ENCODE measurements at places on chromosomes 12 and 14.
A peak's percentile ranks its signal among the peaks of the same experiment; 100 is the strongest.

DNA sequence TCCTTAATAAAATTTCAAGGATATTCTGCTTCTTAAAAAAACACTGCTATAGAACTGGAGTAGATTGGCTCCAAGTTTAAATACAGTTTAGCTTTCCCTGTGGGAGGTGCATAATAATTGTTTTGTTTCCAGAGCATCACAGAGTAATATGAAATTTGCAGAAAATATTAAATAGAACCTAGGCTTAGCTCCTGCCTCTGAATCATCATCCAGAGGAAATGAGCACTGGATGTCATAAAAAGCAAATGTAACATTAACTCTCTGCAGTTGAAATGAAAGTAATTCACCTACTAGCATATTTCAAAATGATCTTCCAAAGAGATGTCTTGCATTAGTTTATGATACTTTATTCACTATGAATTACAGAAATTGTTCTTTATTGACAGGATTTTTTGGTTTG, 769.8 kb downstream of the C12orf50 start:
- no peak for DNase-seq

DNA sequence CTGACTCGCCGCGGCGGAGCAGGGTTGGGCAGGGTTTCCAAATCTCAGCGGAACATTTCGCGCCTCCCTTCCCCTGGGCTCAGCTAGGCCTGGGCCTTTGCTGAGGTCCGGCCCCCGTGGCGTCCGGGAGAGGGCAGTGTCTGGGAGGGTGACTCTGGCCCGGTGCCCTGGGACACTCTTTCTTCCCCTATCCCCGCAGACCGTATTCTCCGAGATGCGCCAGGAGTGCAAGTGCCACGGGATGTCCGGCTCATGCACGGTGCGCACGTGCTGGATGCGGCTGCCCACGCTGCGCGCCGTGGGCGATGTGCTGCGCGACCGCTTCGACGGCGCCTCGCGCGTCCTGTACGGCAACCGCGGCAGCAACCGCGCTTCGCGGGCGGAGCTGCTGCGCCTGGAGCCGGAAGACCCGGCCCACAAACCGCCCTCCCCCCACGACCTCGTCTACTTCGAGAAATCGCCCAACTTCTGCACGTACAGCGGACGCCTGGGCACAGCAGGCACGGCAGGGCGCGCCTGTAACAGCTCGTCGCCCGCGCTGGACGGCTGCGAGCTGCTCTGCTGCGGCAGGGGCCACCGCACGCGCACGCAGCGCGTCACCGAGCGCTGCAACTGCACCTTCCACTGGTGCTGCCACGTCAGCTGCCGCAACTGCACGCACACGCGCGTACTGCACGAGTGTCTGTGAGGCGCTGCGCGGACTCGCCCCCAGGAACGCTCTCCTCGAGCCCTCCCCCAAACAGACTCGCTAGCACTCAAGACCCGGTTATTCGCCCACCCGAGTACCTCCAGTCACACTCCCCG, 3.0 kb downstream of the WNT1 start:
- no peak for DNase-seq

- no peak for DNase-seq
Measured at GRCh38 chr12:3931776-3932175, 58.6 kb upstream of the PARP11 start.

DNA sequence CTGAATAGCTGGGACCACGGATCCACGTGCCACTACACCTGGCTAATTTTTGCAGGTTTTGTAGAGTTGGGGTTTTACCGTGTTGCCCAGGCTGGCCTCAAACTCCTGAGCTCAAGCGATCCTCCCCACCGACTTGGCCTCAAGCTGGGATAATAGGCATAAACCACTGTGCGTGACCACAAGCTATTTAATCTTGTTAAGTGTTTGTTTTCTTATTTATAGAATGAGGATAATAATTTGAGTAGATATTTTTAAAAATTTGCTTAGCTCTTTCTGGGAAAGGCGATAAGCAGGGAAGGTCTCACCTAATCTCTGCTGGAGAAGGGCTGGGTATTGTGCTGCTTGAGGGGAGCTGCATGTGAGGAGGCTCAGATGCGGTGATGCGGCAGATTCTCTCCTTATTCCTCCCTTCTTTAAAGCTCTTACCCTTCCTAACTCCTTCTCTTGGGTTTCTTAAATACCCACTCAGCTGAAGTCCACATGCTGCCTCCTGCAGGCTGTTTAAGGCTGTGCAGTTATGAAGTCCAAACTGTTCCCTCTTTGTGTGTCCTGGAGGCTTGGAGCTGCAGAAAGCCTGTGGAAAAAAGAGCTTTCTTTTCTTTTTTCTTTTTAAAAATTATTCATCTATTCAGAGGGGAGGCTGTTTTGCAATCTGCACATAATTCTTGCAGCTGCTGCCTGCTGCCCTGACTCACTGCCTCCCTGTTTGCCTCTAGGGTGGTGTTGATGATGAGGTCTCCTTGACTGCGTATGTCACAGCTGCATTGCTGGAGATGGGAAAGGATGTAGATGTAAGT, 37.9 kb downstream of the A2ML1 start:
- DNase-seq: no peak

GRCh38 chr14:33081259-33081658, 142.6 kb downstream of the NPAS3 start:
- peak; percentile 82 for DNase-seq

GRCh38 chr12:42180990-42181596, 36.4 kb upstream of the GXYLT1 start:
- no peak for DNase-seq

DNA sequence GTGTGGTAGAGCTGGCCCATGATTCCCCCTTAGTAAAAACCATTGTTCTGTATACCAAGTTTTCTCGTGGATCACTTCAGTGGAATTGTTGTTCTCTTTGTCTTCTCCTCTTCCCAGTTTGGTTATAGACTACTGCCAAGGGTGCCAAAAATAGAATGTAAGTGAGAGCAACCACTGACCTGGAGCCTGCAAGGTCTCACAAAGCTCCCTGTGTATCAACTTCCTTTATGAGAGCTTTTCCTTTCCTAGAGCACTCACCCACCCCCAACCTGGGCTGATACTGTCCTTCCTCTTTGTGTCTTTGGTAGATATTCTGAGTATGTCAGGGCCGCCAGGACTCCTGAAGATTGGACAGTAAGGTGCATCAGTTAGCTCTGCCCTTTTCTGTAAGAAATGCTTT, 101.0 kb downstream of the SCN8A start:
- no peak for DNase-seq

GRCh38 chr14:100634026-100634425, 46.8 kb upstream of the BEGAIN start:
- no peak for DNase-seq

- no peak for DNase-seq
Measured at GRCh38 chr12:123149501-123150274, 1.2 kb downstream of the PITPNM2 start.

DNA sequence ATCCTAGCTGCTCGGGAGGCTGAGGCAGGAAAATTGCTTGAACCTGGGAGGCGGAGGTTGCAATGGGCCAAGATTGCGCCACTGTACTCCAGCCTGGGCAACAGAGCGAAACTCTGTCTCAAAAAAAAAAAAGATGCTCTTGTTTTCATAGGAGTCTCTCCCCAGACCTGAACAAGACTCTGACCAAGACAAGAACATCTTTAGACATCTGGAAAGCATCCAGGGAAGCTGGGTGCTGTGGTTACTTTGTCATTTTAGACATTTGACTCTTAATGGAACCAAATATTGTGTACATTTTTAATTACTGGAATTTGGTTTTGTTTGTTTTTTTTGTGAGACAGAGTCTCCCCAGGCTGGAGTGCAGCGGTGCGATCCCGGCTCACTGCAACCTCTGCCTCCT, 21.1 kb upstream of the ATF1 start:
- no peak for DNase-seq

DNA sequence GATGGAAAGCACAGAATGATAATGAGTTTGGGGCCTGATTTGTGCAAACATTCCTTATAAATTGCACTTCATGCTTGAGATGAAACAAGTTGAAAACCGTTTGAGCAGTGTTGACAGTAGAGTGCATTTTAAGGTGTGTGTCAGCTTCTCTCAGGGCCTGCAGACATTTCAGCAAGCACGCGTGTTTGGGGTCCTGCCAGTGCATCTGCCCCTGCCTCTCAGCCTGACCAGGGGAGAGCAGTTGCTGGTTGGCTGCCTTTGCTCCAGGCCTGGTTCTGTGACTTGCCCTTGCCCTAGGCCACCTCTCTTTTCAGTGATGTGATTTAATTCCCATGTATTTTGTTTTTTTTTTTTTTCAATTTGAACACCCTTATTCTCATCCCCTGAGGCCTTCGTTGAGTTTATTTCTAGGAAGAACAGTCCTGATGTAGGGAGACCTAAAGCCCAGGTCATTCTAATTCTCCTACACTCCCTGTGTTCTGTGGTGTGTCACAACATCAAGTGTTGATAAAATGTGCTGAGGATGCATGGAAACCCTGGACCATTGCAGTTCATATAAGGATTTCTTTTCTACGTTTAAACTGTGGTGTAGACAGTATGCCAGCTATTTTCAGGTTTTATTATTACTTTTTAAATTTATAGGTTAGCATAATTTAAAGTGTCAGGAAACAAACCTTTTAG, 40.1 kb upstream of the AMN start:
- DNase-seq: no peak

DNA sequence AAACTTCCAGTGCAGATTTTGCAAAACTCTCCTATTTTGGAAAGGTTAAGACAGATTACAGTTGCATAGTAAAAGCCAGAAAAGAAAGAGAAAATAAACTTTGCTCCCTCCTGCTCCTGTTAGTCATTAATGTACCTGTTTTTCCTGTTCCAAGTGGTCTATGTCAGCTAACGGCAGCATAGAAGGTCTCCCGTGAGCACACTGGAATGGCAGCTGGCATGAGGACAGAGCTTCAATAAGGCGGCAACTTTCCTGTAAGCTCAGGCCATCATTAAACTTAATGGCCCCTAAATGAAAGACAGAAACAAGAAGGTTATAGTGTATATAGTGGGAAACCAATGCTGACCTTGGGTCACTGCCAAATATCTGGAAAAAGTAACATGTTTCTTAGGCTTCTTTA, 16.0 kb downstream of the EIF2B2 start:
- DNase-seq: no peak

DNA sequence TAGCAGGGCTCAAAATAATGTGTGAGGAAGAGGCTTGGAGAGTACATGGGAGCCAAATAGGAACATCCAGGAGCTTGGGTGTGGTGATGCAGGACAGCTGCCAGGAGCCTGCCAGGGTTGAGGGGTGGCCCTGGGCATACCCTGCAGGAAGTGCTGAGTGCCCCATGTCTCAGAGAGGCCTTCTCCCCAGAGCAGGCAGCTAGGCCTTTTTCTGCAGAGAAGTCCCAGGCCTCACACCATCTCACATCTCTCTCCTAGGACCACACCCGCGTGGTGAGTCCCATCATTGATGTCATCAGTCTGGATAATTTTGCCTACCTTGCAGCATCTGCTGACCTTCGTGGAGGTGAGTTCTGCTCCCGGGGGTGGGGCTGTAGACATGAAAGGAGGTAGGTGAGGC, 66.9 kb downstream of the ERH start:
- DNase-seq: no peak

- no peak for DNase-seq
Measured at GRCh38 chr12:102417055-102417454, 63.3 kb downstream of the IGF1 start.

GRCh38 chr14:91888641-91889476, 21.5 kb upstream of the TC2N start:
- DNase-seq: no peak

- DNase-seq: no peak
Measured at GRCh38 chr14:36659822-36660735, 1.6 kb upstream of the PAX9 start.

DNA sequence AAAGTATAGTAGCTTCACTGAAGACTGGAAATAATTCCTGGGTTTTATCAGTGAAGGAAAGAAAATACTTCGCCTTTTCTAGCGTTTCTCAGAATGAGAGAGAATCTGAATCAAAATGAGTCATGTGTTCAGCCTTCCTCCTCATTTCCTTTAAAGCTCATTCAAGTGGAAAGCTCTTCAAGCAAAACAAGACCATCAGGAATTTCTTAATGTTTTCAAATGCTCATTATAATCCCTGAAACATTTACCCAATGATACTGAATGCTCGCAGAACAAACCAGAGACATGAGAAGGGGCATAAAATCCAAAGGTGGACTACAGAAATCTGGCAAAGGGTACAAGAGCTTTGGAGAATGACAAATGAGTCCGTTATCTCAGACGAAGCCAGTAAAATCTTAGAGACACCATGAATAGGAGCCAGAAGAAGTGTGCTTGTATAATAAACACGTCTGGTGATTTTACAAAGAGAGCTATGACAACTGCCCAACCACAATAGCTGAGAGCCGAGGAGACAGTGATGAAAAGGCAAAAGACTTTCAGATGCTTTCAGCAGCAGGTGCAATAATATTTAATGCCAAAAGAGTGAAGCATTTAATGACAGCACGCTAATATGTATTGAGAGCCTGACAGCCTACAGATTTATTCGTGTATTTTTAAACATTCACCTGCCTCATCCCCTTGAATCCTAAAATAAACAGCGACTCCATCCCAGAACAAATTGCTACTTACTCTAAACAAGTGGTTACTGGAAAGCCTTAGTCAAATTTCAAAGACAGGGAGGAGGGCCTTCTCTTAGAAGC, 19.0 kb downstream of the SPRING1 start:
- peak; percentile 89 for DNase-seq

GRCh38 chr14:93891756-93892504, 35.2 kb upstream of the FAM181A start:
- DNase-seq: no peak

DNA sequence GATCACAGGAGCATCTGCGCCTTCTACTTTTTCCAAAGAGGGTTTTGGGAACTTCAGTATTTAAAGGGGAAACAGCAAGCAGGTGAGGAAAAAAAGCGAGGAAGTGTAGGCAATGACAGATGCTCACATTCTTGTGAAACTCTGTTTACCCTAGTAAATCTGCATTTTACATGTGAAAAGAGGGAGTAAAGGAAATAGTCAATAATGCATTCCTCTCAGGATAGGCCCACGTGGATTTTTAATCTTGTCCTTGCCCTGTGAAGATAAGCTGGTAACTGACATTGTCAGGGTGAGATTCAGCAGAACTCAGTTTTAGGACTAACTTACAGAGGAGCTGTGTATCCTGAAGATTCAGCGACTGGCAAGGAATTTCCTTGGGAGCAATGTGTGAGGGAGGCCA, 1119.2 kb upstream of the TMEM132C start:
- DNase-seq: no peak

DNA sequence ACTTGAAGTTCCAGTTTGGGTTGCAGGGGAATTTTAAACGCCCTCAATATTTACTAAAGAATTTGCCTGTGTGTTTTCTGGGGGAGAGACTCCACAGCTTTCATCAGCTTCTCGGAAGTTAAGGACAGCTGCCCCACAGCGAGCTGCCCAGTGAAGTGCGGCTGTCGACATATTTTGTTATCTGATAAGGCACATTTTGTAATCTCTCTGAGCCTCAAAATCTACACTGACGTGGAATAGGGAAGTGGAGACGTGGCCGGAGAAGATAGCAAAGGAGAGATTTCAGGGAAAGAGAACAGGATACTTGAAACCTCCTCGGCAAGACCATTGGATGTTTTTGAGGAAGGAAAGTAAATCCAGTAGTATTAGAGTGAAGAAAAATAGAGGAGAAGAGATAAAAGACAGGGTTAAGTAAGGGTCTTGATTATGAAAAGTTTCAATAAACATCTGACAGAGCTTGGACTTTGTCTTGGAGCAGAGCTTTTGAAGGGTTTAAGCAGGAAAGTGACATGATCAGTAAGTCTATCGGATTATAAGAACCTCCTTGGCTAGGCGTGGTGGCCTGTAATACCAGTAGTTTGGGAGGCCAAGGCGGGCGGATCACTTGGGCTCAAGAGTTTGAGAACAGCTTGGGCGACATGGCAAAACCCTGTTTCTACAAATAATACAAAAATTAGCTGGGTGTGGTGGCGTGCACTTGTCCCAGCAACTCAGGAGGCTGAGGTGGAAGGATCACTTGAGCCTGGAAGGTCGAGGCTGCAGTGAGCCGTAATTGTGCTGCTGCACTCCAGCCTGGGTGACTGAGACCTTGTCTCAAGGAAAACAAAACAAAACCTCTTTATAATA, 1.1 kb downstream of the POLR3B start:
- no peak for DNase-seq
